ENCODE measurements at places on chromosomes 4 and X.
A peak's percentile ranks its signal among the peaks of the same experiment; 100 is the strongest.

DNA sequence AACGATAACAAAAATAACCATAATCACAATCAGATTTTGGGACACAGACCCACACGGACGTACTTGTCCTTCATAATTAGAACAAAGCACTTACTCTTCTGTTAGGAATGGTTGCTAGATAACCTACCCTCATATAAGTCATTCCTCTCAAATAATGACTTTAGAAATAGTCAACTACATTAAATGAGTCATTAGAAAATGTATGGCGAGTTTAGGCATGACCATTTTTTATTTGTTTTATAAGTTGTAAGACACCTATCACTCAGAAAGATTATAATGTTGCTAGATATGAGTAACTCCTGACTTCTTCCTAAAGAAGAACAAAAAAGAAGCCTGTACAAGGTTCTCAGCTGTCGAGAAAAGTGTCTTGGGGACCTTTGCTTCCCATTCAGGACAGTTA, 1637.5 kb upstream of the PCDH7 start:
- no peak for DNase-seq

GRCh38 chrX:120736989-120737388, 107.1 kb upstream of the C1GALT1C1 start:
- no peak for DNase-seq

DNA sequence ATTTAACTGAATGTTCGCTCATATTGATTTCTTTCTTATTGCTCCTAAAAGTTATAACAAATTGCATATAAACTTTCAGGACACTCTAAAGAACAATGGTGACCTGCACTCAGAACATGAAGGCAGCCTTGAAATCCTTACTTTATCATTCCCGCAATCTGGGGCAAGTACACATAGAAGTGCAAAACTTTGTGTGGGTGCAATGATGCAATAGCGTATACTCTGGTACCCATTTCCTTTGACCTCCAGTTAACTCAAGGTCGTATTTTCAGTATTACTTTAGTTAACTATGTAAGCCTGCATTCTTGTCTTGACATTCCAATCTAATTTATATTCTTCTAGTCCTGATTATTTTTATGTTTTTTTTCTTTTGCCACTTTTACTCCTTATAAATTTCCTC, 64.7 kb downstream of the C4orf46 start:
- no peak for DNase-seq

- DNase-seq = no peak
Measured at GRCh38 chr4:174580597-174580996, 58.3 kb upstream of the HPGD start.

GRCh38 chr4:56728512-56728911, 47.4 kb upstream of the HOPX start:
- peak; percentile 82 for DNase-seq

DNA sequence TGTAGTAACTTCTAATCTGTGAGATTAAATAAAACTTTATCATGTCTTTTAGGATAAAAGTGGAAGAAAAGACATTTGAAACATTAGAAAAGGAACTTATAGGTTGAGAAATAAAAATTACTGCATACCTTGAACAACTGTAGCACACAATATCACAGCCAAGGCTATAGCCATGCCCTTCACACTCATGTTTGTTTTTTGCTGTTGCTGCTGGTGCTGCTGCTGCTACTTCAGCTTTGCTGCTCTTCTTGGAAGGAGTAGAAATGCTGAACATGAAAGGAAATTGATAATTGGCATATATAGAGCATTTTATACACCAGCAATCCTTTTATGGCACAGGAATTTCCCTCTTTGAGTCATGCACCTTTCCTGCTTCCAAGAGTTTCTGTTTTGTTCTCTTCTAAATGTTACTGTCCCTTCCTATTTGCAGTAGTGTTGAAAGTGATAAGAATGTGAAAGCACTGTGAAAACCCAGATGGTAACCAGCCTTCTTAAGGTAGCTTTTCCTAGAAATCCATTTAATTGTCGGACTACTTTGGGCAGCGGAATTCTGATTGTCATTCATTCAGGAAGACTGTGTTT, at the start of gene CXCL11:
TSS of gene CXCL11 (minus strand) at position 272 of the 582 bp plus-strand sequence. CDS start at position 189, 83 bp downstream.
- DNase-seq = no peak

- DNase-seq = no peak
Measured at GRCh38 chr4:129232589-129233337, 136.8 kb downstream of the C4orf33 start.

DNA sequence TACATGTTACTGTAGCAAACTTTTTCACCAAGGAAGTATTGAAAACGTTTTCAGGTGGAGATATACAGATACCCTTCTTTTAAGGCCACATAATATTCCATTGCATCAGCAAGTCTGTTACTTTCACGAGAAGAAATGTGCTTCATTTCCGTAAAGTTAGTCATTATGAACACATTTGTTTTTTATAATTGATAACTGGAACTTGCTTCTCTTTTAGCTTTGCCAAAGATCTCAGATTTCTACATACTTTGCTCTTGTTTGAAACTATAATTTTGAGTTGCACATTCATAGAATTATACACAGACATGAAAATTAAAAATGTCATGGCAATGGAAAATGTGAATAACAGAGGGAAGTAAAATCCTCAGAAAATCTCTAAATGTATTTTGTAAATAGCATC, 128.7 kb upstream of the GIMD1 start:
- no peak for DNase-seq

DNA sequence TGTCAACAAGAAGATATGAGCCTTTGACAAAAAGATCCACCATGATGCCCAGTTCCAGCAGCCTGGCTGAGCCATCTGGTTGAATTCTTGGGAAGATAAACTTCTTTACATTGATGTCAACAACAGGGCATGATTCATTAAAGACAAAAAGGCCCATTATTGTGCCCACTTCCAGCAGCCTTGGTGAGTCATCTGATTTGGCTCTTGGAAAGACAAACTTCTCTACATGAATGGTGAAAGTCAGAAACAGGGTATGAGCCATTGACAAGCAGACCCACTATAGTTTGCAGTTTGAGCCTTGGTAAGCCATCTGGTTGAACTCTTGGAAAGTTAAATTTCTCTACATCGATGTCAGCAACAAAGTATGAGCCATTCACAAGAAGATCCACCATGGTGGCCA, 4.1 kb upstream of the CSF2RA start:
- no peak for DNase-seq

- DNase-seq = no peak
Measured at GRCh38 chrX:20147561-20147960, 5.9 kb upstream of the EIF1AX start.

DNA sequence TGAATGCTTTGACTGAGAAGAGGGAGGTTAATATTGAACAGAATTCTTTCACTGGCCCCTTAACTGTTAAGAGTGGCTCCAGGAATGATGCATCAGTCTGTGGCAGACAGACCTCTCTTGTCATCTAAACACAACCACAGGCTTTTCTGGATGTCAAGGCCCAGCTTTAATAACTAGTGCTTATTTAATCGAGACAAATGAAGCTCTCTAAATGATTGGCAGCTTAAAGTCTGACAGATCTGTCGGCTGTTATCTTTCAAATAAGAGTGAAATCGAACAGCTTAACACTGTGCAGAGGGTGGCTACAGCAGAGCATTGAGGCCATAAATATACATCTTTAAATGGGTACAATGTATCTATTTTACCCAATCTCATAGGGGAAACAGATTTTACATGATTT, 500.8 kb upstream of the PABPC4L start:
- no peak for DNase-seq

- no peak for DNase-seq
Measured at GRCh38 chr4:157372154-157372553, 151.6 kb downstream of the GRIA2 start.

- no peak for DNase-seq
Measured at GRCh38 chr4:146346276-146346675, 131.9 kb downstream of the REELD1 start.

DNA sequence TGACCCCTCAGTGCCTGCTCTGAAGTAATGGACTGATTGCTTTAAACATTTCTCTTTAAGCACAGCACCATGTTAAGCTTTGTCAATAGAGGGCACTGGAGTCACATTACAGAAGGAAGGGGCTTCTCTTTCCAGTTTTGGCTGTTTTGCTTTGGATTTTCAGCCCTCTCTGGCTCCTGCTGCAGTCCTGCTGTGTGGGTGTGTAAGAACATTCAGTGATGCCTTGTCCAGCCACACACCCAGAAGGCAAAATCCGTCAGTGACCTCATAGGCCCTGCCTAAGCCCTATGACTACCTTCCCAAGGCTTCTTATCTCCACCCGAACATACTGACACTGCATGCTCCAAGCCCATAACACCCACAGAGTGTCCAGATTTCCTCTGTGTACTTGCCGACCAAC, 215.3 kb upstream of the CTSO start:
- no peak for DNase-seq

- no peak for DNase-seq
Measured at GRCh38 chrX:106955004-106955772, 35.0 kb downstream of the CLDN2 start.

DNA sequence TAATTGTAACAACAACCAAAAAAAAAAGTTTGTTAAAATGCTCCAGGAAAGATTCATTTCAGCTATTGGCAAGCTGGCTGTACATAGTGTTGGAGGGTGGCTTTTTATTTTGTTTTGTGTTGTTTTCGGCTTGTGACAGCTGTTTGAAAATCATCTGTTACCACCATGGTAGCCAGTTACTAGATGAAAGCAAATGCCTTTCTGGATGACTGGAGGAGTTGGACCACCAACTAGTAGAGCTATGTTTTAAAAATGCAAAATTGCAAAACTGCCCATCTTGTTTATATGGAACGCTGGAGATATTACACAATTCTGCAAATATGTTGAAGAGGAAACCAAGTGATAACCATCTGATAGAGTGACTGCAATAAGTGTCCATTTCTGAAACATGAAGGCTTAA, 53.2 kb upstream of the TNIP3 start:
- DNase-seq = no peak

- no peak for DNase-seq
Measured at GRCh38 chr4:29079260-29079659, 1640.9 kb upstream of the PCDH7 start.

DNA sequence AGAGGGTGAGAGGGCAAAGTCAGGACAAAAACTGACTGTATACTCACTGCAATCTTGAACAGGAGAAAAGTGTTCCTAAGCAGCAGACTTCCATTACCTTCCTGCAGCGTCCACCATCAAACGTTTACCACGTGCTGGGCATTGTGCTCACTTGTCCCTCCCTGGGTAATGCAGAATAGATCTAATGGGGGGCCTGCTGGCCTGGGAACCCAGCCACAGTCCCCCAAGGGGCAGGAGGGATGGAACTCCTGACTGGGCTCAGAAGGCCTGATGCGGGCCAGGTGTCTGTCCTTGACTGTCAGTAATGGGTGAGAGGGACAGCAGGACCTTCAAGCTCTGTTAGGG, 37.6 kb upstream of the FAM156A start:
- no peak for DNase-seq

GRCh38 chrX:30060718-30061117, 154.6 kb upstream of the MAGEB2 start:
- DNase-seq = no peak

DNA sequence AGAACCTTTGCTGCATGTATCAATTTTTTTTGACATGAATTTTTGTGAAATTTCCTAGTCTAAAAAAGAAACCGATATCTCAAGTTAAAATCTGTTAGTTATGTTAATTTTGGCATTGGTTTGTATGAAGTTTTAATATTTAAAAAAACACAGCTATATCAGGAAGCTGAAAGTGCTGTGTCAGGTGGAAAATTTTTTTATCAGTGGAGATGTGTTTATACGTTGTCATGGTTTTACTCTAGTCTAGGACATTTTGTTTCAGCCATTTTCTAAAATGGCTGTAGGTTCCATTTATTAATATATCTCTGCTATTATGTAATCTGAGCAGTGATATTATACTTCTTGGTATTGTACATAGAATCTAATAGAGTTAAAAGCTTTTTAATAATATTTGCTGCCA, 34.2 kb downstream of the OCRL start:
- no peak for DNase-seq

GRCh38 chr4:7587433-7588405, 153.0 kb upstream of the PSAPL1 start:
- no peak for DNase-seq

DNA sequence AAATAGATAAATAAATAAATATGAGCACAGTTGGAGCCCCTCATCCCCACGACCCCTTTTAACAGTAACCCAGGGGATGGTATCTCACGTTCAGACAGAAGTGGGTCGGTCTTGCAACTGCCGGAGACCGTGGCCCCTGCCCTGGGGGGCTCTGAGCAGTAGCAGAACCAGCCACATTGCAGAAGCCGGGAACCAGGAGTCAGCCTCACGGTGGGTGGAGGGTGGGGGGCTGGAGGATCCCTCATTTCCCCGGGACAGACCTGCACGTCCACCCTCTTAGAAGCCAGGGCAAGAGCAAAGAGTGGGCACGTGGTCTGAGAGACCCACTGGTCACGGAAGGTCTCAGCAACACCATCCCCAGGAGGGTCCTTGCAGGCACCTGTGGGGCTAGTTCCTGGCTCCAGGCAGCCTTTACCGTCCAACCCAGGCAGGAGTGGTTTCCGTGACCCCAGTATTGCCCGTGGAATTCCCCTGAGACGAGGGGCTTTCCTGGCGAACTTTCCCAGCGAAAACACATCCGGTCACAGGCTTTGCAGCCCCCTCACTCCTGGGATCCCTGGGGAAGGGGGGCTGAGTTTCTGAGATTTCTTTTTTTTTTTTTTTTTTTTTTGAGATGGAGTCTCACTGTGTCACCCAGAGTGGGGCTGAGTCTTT, 8.8 kb upstream of the IL3RA start:
- no peak for DNase-seq

DNA sequence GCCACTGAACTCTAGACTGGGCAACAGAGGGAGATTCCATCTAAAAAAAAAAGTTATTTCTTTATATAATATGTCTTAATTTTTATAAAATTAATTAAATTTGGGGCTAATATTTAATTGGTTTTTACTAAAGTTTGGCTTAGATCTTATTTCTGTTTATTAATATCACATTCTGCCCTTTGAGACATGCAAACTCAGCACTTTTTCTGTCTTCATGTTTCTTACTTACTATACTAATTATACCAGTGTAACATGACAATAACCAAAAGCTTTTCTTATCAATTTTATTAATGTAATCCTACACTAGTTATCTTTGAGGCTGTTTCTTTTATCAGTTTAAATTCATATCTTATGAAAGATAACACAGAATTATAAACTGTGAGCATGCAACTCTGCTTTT, 475.9 kb upstream of the GRID2 start:
- no peak for DNase-seq

- DNase-seq = no peak
Measured at GRCh38 chrX:39418254-39418704, 617.0 kb downstream of the MID1IP1 start.

- no peak for DNase-seq
Measured at GRCh38 chrX:38318196-38318595, 9.1 kb downstream of the RPGR start.

DNA sequence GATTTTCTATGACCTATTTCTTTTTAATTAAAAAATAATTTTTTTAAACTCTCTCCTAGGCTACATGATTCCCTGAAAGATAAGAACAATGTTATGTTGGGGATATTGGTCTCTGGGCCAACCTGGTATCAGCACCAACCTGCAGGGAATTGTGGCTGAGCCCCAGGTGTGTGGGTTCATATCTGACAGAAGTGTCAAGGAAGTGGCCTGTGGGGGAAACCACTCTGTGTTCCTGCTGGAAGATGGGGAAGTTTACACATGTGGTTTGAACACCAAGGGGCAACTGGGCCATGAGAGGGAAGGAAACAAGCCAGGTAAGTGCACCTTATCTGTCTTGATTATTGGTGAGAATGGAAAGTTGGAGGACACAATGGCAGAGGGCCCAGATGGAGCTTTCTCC, 13.5 kb downstream of the HERC3 start:
- no peak for DNase-seq
